ENCODE measurements at places on chromosomes 4 and X.

- no peak for DNase-seq
Measured at GRCh38 chr4:106114270-106114669, 201.7 kb downstream of the TBCK start.

GRCh38 chr4:123649250-123649644 is 252.7 kb downstream of the SPRY1 start:
- DNase-seq = no peak

GRCh38 chr4:100169491-100170485 is 20.5 kb downstream of the DDIT4L start:
- DNase-seq = no peak

GRCh38 chr4:179624768-179625181 is 2182.5 kb upstream of the AGA start:
- no peak for DNase-seq

GRCh38 chrX:131854581-131854980 is 168.5 kb upstream of the STK26 start:
- no peak for DNase-seq

GRCh38 chrX:148588649-148589310 is 88.4 kb downstream of the AFF2 start:
- DNase-seq = no peak

DNA sequence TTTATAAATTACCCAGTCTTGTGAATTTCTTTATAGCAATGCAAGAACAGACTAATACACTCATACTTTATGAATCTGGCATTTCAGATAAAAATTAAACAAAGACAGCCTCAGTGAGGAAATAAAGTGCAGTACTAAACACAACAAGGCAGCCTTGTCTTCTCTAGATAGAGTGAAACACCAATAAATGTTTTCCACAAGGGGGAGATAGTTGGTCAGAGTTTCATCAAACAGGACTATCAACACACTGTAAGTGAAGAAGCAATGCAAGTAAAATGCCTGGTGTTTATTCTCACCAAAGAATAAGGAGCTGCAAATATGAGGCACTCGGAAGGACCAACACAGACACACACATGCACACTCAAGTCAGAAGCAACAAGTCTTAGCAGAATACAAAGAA is 62.8 kb downstream of the FAM9B start:
- DNase-seq = no peak

DNA sequence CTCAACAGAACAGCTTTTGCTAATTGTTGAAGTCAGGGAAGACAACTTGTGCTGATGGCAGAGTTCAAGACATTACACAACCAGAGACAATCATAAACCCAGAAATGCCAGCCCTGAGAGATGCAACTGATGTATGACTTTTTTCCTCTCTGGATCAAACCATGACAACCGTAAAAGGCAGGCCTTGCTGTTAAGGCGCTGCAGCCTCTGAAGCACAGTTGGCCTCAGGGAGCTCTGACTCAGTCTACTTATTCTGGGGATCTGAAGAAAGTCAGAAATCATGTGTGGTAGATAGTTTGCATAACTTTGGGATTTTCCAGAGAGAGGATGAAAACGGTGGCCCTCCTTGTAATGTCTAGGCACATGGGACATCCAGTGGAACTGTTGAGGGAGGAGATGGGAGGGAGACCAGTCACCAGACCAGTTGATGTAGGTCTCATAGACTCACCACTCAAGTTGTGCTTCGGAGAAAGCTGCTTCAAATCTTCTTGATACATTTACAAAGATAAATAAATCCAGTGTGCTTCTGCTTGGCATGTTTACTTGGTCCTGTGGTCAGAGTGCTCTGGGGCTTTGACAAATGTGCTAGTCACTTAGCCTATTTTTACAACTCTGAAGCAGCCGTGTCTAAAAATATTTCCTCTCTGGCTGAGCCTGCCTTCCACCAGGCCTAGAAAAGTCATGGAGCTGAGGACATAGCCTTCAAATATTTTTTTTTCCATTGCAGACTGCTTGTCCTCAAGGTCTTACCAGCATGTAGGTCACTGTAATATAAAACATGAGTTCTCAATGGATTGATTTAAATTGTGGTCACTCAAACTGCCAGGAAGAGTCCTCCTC is 7.5 kb downstream of the HADH start:
- peak; percentile 85 for DNase-seq

GRCh38 chr4:176856421-176856820 is 63.7 kb upstream of the VEGFC start:
- DNase-seq = no peak

DNA sequence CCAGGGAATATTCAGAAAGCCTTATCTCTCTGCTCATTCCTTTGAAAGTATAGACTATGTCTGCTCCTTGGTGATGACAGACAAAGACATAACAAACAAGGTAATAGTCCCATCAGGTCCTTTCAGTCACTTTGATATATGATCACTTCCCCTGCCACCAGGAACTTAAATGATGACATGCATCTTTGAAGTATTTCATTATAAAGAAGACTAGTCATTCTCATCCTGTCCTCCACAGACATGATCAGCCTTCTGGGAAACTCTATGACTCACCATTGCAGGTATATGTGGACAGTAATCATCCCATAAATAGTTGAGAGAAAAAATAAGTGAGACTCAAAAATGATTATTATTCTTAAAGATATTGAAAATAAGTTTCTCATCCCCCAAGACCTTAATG is 117.5 kb upstream of the VCX2 start:
- DNase-seq = no peak

DNA sequence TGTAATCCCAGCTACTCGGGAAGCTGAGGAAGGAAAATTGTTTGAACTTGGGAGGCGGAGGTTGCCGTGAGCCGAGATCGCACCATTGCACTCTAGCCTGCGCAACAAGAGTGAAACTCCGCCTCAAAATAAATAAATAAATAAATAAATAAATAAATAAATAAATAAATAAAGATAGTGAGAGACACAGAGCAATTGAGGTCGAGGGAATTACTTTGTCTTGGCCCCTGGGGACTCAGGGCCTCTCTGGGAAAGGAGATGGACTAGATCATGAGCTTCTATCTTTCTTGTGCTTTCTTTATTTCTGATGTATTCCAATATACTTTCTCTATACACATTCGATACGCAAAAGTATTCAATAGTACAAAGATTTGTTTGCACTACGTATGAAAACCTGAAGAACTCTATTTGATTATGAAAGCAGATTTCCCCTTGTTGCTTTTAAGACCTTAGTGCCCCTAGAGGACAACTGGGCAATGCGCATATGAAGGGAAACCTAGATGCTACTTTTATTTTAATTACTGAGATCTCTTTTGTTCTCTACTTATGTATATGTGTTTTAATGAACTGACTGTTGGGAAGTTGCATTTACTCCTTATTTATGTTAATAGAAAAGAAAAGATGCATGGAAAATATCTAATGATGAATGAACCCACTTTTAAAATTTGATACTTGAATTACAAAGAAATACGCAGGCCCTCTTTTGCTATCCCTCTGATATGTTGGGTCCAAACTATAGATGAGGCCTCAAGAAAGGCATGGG is 12.8 kb upstream of the ELOVL6 start:
- DNase-seq = no peak

- no peak for DNase-seq
Measured at GRCh38 chrX:48460606-48461005, 9.5 kb downstream of the SLC38A5 start.

- DNase-seq = no peak
Measured at GRCh38 chr4:76745240-76745639, 152.7 kb downstream of the SOWAHB start.

DNA sequence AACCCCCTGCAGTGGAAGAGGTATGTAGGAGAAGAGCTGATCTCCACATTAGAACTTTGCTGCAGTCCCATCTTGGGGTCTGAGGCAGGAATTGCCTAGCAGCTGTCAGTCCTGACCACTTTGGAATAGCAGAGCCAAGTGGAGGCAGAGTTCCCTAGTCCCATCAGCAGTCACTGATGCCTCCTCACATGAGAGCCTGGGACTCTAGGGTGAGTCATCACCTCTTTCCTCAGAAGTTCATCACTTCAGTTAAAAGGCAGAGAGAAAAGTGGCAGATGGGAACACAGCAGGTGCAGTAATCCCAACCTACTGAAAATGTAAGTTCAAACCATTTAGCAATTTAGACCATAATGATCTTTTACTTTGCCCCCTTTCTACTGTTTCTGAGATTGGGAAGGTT is 73.9 kb upstream of the MED14 start:
- no peak for DNase-seq

DNA sequence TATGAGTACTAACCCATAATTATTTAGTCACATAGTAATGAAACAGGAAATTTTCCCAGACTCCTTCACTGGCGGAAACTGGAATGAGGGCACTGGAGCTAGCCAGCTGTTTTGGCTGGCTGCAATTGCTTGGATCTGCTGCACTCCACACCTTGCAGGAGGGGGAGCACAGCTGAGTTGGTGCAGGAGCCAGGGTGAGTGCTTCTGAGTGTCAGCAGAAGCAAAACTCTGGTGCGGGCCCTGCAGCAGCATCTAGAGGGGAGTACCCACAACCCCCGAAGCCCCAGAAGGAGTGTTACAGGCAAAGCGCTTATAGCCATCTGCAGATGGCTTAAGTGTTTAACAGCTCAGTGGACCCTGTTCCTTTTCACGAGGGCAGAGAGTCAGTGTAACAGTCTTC is 96.1 kb downstream of the RPA4 start:
- DNase-seq = no peak

- DNase-seq = no peak
Measured at GRCh38 chr4:44149282-44149681, 299.3 kb downstream of the KCTD8 start.

DNA sequence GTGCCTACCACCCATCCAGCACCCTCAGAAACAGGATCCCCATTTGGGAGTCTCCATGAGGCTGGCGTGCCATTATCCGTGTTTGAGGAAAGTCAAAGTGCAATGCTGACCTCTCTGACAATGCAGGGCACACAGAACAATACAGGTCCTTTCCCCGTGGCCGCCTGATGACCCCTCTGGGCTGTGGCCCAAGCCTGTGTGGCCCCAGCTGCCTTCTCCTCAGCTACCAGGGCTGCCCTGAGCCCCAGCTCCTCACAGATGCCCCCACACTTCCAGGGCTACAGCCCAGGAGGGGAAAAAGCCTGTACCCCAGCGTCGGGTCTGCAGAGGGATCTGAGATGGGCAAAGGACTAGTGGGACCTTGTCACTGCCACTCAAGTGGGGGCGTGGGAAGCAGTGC is 15.5 kb downstream of the ZFYVE28 start:
- DNase-seq = no peak

DNA sequence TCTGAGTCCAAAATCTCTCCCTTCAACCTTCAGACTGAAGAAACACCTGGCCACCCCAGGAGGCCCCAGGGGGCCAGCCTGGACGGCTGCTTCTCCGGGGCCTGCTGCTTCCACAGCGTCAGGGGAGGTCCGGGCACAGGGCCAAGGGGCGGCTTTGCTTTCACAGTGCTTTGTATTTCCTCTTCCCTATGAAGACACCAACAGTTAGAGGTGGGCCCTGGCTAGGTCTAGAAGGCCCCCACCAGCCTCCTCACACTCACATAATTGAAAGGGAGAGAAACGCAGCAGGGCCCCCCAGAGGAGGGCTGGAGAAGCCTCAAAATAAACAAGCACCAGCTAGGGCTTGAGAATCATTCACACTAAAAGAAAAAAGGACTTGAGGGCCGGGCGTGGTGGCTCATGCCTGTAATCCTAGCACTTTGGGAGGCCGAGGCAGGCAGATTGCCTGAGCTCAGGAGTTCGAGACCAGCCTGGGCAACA is 17.8 kb downstream of the SCD5 start:
- DNase-seq = no peak

Data from BJ (cell line).